ENCODE measurements at places on chromosomes 3 and 15.

DNA sequence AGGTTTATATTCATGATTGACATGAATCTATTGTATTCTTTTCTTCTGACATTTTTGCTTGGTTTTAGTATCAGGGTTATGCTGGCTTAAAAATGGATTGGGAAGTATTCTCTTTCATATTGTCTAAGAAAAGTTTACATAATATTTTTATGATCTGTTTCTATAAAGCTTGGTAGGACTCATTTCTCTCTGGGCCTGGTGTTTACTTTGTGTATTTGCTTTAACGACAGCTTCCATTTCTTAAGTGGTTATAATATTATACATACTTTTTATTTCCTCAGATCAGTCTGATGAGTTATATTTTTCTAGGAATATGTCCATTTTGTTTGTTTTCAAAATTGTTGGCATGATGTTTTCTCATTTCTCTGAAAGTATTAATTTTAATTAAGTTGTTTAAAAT, 117.9 kb upstream of the IL12A start:
- DNase-seq, result no peak

DNA sequence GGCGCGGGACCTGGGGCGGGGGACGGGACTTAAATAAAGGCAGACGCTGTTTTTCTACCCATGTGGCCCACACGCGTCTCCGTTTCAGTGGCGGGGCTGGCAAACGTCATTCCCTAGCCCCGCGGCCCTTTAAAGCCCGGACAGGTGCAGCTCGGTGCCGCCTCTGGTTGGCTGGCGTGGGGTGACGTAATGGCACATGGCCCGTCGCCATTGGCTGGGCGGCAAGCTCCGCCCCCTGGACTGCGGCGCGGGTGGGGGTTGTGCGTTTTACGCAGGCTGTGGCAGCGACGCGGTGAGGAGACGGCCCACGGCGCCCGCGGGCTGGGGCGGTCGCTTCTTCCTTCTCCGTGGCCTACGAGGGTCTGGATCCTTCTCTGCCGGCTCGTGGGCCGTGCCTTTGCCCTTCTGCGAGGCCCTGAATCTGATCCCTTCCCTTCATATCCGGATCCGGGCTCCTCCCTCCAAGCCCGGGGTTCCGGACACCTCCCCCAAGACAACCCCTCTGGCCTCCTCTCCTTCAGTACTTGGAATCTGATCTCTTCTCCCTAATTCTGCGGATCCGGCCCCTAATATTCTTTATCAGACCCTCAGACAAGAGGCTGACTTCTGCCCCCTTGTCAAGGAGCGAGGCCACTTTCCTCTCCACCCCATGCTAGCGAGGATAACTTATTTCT, at the start of gene CRELD1:
TSS of gene CRELD1 (plus strand) at position 274 of the 674 bp plus-strand sequence. CDS start 605 bp downstream, outside the sequence.
- peak; percentile 88 for DNase-seq

- no peak for DNase-seq
Measured at GRCh38 chr15:40285554-40286011, 2.7 kb upstream of the ANKRD63 start.

- DNase-seq, result no peak
Measured at GRCh38 chr3:180421721-180422120, 180.2 kb upstream of the TTC14 start.

- peak; percentile 64 for DNase-seq
Measured at GRCh38 chr15:33565094-33565493, 254.3 kb downstream of the RYR3 start.

GRCh38 chr3:106514431-106514830, 645.6 kb upstream of the CBLB start:
- DNase-seq, result no peak

GRCh38 chr3:51799879-51800749, 21.1 kb upstream of the IQCF6 start:
- peak; percentile 23 for DNase-seq

GRCh38 chr3:194755671-194756459, 70.2 kb downstream of the FAM43A start:
- no peak for DNase-seq

GRCh38 chr3:45933591-45933990, 9.7 kb upstream of the CXCR6 start:
- no peak for DNase-seq

GRCh38 chr3:15973940-15974339, 176.2 kb upstream of the ANKRD28 start:
- no peak for DNase-seq

DNA sequence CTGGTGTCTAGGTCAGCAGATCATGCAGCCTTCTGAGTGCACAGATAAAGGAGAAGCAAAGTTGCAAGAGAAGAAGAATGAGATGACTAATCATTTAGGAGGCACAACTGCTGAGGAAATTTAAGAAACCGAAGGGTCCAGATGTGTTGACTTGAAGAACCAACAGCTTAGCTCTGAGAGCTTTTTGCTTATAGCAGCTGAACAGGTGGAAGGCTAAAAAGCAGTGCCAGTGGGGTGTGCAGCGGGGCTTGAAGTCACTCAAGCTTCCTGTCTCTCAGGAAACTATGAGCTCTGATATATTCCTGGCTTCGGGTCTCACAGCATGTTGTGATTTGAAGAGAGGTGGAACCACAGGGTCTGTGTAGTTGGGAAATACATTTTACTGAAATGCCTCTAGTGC, 305.7 kb downstream of the RYR3 start:
- no peak for DNase-seq

DNA sequence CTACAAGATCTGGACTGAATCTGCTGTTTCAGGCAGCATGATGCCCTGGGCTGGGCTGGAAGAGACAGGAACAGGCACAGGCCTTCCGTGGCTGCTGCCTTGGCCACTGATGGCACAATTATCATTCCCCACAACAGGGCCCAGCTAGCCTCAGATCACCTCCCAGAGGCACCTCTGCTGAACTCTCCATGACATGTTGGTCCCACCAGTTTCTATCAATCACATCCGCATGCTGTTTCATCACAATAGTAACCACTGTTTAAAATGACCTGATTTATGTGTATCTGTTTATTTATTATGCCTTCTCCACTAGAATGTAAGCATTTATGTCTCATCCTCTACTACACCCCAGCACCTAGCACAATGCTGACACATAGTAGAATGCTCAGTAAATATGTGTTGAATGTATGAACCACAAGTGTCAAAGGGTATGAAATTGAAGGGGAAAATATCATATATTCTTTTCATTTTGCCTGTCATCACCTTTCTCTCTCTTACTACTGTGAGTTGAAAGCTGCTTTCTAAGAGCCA, 32.7 kb upstream of the ZBTB38 start:
- DNase-seq, result no peak

GRCh38 chr3:156661155-156661554, 13.2 kb upstream of the TIPARP start:
- DNase-seq, result no peak

- no peak for DNase-seq
Measured at GRCh38 chr3:89644716-89645115, 537.3 kb downstream of the EPHA3 start.

GRCh38 chr3:186150041-186150830, 41.3 kb upstream of the ETV5 start:
- DNase-seq, result no peak

DNA sequence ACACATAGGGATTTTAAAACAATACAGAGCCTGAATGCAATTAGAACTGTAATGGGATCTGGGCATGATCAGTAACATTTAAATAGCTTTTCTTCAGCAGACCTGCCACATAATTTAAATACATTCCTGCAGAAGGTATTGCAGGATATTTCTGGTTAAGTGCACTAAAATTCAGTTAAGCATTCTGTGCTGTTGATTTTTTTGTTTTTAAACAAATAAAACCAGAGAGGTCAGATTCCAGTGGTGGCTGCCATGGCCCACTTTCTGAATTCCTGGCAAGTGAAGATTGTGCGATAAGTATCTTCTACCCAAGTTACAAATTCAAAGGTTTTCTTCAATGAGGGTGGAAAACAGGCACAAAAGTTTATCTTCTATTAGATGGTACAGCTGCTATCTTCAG, 98.7 kb downstream of the RAP2B start:
- DNase-seq, result peak; percentile 70

DNA sequence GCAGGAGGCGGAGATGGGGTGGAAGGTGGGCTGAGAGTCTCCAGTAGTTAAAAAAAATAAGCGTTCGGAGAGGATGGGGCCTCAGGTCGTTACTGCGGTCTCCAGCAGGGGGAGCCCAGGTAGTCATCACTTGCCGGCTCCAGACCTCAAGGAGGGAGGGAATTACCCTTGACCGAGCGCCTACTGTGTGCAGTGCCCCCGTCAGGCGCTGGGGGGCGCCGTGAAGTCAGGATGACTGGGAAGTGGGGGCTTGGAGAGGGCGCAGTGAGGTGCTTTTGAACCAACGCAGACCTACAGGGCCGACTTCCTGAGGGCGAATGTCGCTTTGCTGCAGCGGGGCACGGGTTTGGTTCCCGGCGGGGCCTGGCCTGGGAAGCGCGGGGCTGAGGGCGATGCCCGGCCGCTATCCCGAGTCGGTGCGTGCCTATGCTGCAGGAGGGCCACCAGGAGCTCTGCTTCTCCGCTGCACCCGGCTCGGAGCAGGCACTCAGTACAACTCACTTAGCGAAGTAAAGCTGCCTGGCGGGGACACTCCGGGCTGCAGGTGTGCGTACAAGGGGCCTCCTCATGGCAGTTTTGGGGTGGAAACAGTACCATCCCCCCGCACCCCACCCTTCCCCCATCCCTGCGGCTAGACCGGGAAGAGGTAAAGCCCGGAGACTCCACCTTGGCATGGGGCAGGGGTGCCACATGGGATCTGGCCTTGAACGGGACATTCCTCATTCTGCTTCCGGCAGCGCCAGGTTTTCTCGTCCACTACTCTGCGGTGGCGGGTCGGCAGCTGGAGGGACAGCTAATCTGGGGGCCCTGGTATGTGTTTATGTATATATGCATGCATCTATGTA, 79.8 kb downstream of the RHCG start:
- peak; percentile 56 for DNase-seq
